Activated T-cell treated with anti-CD3 and anti-CD28 coated beads, Interleukin-2, amount 50 U/mL, for 4 hours (primary cell): ENCODE measurements at places on chromosomes 3 and 15.

DNA sequence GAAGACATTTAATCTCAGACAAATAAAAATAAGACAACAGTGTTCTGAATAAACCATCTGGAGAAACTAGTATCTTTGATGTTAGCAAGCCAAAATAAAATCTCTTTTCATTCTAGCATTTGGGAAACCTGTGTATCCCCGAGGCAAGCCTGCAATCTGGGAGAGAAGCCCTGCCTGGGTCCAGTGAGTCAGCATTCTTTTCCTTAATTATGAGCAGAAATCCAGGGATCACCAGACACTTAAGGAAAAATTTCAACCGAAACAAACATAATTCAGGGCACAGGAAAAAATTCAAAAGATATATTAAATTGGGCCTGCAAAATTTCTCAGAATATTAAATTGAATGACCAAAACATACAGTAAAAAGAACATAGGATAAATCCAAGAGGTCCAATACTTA is 4.2 kb downstream of the NCBP2 start:
- no peak for DNase-seq

- DNase-seq = no peak
Observed at GRCh38 chr3:171192176-171192854, 165.8 kb upstream of the SLC2A2 start.

- DNase-seq = no peak
Observed at GRCh38 chr3:147651107-147651778, 242.1 kb downstream of the ZIC1 start.

- no peak for DNase-seq
Observed at GRCh38 chr15:92625251-92625980, 30.2 kb downstream of the FAM174B start.

DNA sequence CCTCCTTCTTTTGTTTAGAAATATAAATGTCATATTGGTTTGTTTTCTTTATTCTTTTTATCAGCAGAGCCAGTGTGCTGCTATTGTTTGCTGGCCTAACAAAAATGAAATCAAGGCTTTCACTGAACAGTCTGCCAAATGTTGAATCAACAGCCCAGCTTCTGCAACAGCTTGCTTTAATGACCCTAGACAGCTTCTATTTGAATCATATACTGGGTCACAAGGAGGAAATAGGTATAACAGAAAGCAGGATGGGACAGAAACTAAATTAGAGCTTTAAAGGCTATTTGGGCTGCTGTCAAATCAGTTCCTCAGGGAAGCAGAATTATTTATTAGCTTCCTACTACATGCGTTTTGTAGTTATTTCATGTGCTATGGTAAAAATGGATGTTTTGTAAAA is 12.1 kb upstream of the DNAJC13 start:
- DNase-seq = no peak

- DNase-seq = no peak
Observed at GRCh38 chr3:159273608-159274007, 471.8 kb downstream of the MFSD1 start.

GRCh38 chr3:111870620-111871019 is 11.6 kb downstream of the PHLDB2 start:
- DNase-seq = no peak

GRCh38 chr3:51445544-51446280 is 54.1 kb downstream of the DCAF1 start:
- DNase-seq = no peak

GRCh38 chr15:90650956-90651689 is 66.0 kb upstream of the BLM start:
- no peak for DNase-seq

GRCh38 chr15:38474155-38474757 is 20.3 kb downstream of the FAM98B start:
- no peak for DNase-seq

DNA sequence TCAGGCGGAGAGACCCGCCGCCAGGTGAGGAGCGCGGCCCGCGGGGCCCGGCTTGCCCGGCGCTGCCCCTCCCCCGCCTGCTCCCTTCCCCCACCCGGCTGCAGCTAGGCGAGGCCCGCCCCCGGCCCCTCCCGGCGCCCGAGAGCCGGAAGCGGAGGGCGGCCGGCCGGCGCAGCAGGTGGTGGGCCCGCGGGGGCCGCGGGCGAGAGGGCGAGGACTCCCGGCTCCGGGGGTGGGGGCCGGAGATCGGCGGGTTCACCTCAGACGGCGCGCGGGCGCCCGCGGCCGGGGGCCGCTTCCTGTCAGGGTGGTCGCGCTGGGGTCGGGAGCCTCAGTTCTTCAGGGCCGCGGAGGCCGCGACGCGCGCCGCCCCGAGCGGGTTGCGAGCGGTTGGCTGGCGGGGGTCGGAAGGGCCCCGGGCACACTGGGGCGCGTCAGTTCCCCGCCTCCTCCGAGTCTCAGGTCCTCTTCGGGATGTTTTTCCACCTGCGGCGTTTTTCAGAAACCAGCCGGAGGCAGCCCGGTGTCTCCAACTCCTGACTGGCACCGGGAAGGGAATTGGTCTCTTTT is 395 bp downstream of the ZFAND6 start:
- no peak for DNase-seq

GRCh38 chr15:98530570-98530969 is 117.8 kb upstream of the IGF1R start:
- DNase-seq = no peak

DNA sequence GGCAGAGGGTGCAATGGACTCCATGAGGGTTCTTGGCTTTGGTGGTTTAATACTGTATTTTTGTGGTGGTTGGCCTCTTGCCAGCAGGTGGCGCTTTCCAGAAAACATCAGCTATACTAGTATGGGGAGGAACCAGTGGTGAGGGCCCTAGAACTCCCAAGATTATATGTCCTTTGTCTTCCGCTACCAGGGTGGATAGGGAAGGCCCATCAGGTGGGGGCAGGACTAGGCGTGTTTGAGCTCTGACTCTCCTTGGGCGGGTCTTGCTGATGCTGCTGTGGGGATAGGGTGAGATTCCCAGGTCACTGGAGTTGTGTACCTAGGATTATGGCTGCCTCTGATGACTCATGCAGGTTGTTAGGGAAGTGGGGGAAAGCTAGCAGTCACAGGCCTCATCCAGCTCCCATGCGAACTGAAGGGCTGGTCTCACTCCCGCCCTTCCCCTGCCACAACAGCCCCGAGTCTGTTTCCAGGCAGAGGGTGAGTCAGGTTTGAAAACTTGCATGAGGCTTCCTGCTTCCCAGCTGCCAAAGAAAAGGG is 357.7 kb downstream of the OTOL1 start:
- no peak for DNase-seq

DNA sequence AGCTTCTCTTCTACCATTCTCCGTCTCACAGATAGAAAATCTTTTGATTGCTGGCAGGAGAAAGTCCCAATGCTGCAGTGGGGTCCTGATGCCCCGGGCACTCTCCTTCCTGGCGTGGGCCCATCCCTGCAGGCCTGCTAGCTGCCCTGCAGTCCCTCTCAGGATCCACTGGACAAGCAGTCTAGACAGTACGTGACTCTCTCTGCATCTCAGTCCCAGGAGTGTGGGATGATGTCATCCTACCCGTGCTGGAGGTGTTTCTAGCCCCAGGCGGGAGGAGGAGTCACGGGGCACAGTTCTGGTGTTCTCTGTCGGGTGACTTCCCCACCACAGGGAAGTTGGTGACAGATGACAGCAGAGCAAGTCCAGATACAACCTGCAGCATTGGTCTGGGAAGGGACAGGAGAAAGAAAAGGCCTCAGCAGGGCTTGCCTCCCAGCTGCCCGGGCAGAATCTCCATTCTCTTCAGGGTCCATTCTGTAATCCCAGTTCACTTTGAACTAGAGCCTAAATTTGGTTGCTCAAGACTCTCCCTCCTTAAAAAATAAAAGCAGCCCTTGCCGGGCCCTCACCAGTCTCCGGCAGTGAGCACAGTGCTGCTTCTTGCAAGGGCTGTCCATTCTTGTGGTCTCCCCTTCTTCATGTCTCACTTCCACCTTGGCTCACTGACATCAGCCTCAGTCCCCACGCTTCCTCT is 30.6 kb downstream of the SLC28A1 start:
- peak; percentile 23 for DNase-seq

GRCh38 chr15:77187751-77188464 is 117.0 kb upstream of the TSPAN3 start:
- peak; percentile 8 for DNase-seq

DNA sequence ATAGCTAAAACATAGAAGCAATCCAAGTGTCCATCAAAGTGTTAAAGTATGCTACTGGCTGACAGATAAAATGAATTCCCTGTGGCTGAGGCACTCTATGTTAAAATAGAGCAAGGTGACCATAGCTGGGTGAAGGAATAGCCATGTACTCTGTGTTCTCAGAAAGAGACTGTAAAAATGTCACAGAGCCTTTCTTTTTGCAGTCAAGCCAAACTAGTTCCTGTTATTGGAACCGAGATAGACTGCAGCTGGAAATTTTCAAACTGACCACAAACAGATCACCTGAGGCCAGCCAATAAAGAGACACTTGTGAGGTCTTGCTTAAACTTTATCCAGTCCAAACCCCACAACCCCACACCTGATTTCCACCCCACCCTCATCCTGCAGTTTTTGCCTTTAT is 422.8 kb upstream of the NAALADL2 start:
- no peak for DNase-seq

GRCh38 chr3:134650431-134651346 is at the start of gene KY:
KY (minus strand) TSS chr3:134651022; CDS start chr3:134650960, 62 bp downstream.
- no peak for DNase-seq

GRCh38 chr15:63135281-63135680 is 13.6 kb downstream of the LACTB start:
- DNase-seq = no peak

DNA sequence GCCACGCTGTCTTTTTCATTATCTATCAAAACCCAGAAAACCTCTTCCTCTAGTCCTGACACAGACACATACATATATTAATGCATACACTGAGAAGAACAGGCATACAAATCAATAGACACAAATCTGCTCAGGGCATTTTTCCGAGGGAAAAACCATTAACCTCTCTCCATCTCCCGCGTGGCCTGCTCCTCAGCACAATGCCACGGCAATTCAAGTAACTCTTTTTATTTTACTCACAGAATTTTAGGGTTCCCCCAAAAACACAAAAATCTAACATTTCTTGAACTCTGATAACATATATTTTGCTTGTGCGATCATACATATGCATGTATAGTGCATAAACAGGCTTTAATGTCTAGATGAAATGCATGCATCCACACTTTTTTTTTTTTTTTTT is 110.8 kb upstream of the NSMCE3 start:
- no peak for DNase-seq

GRCh38 chr3:129308636-129309035 is 30.0 kb downstream of the HMCES start:
- no peak for DNase-seq

- DNase-seq = no peak
Observed at GRCh38 chr3:142315083-142315482, 89.7 kb upstream of the GK5 start.

DNA sequence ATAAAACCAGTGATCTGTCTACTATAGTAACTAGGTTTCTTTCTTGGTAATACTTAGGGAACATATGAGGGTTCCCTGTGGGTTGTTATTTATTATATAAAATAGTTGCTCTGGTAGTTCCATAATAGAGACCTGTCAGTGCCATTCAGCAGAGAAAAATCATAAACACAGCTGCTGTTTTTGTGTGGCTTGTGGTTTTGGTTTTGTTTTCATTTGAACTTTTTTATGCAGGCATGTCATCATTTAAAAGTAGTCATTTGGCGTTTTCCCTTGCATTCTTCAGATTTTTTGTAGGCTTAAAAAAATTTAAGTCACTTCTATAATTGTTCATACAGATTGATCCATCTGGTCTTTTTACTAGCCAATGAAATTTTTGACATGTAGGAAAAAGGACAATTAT is 47.9 kb downstream of the PIK3CA start:
- DNase-seq = no peak

GRCh38 chr3:17938313-17938712 is 195.9 kb upstream of the TBC1D5 start:
- DNase-seq = no peak

DNA sequence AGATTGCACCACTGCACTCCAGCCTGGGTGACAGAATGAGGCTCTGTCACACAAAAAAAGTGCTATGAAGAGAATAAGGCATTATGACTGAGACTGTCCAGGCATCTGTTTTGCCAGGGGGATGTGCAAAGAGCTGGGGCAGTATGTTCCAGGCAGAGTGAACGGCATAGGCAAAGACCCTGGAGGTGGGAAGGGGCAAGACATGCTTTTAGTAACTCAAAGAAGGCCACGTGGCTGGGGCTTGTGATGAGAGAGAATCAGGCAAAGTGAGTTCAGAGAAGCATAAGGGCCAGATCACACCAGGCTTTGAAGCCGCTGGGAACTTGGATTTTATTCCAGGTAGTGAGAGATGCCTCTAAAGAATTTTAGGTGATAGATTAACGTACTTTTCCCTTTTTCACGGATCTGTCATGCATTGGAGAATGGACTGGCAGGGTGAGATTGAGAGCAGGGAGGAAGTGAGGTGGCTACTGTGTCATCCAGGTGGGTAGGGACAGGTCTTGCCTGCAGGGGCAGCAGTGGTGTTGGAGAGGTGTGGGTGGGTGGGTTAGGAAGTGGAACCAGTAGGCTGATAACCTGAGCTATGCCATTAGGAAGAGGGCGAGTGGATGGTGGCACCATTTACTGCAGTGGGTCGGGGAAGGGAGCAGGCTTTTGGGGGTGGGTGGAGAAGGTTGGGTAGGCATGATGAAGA is 31.7 kb downstream of the ATP2B2 start:
- no peak for DNase-seq

- DNase-seq = no peak
Observed at GRCh38 chr15:70057931-70058641, 39.6 kb downstream of the TLE3 start.

GRCh38 chr3:56693750-56694149 is 10.7 kb upstream of the TASOR start:
- no peak for DNase-seq

DNA sequence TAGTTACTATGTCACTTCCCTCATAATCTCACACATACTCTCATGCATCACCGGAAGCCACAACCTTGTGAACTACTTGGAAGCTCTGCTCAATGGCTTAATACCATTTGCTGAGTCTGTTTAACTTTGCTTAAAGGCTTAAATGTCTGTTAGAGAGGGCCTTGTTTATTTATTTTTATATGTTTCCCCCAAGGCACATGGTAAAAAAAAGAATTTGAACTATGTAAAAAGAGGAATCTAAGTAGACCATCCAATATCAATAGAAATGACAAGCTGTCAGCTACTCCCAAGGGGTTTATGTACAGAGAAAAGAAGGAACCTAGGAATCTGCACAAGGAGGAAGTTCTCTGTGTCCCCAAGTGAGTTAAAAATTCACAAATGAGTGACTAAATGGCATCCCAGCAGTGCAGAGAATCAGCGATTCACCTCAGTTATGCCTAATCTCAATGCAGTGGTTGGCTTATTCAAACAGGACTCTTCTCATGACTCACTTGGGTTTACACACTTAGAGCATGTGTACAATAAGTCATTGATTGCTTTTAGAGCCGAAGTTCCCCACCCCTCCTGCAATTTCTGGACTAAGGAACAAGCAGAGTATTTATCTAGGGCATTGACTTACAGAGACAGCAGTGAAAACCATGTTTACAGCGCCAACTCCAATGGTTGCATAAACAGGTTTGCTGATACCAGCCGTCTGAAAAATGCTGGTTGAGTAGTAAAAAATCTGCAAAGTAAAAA is 24.4 kb downstream of the SLC2A2 start:
- no peak for DNase-seq
